ENCODE measurements at places on chromosomes 4 and X. TPM values are rescaled to one million over a fixed set of nuclear protein-coding genes. Genes with fewer than 3 reads are reported as not detected.

Gene IL1RAPL2
- total RNA-seq, result 0.06 TPM

DNA sequence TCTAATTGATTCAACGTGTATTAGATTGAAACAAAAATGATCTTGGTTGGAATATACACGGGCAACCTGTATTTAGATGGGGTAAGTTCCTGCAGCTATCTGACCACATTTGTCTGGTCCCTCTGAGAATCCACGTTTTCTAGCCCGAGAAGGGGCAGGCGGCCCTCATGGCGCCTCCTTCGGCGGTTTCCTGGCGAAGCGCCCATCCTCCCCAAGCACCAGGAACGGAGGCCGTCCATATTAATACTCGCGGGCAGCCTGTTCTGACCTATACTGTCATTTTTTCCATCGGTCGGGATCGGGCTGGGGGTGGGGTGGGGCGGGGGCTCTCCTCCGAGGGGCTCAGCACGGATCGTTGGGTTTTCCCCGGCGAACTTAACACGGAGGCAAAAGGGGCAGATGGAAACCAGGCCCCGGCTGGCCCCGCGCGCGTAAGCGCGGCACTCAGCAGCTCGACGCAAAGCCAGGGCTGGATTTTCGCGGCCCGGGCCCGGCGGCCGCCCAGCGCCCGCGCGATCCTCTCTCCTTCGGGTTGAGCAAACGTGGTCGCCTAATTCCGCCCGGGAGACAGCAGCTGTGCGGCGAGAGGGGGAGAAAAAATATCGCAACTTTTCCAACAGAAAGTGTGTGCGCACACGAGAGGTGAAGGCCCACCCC, 77.2 kb upstream of the BCOR start:
- H3K27me3 ChIP-seq, result no peaks in the 10 kb centered on the region
- no peaks in the 10 kb centered on the region for H3K36me3 ChIP-seq
- DNase-seq, result peak; percentile 61
- H3K4me1 ChIP-seq, result 0 out of 2 replicates have a peak, but pooled peaks cover 6% of the 10 kb centered on the region
- H3K27ac ChIP-seq, result peak overlapping the region; percentile 99

DNA sequence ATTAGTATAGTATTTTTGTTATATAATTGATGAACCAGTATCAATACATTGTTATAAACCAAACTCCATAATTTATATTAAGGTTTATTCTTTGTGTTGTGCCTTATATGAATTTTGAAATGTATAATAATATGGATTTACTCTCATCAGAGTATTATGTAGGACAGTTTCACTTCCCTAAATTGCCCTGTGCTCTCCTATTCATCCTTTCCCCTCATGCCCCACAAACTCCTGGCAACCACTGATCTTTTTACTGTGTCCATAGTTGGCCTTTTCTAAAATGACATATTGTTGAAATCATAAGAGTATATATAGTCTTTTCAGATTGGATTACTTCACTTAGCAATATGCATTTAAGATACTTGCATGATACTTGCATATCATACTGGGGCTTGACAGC, 958.1 kb upstream of the GRID2 start:
- no peaks in the 10 kb centered on the region for H3K27me3 ChIP-seq
- DNase-seq, result no peak
- H3K4me1 ChIP-seq, result no peaks in the 10 kb centered on the region
- H3K27ac ChIP-seq, result no peak overlapping the region

GRCh38 chrX:34332334-34332733, 200.2 kb upstream of the FAM47A start:
- no peaks in the 10 kb centered on the region for H3K36me3 ChIP-seq
- no peak overlapping the region for H3K4me3 ChIP-seq
- no peaks in the 10 kb centered on the region for H3K27me3 ChIP-seq
- no peak overlapping the region for H3K27ac ChIP-seq
- peak; percentile 24 for DNase-seq

GRCh38 chrX:140507223-140507981, 2.5 kb upstream of the SOX3 start:
- H3K27me3 ChIP-seq, result no peaks in the 10 kb centered on the region
- no peaks in the 10 kb centered on the region for H3K36me3 ChIP-seq
- no peaks in the 10 kb centered on the region for H3K4me1 ChIP-seq
- DNase-seq, result peak; percentile 76

DNA sequence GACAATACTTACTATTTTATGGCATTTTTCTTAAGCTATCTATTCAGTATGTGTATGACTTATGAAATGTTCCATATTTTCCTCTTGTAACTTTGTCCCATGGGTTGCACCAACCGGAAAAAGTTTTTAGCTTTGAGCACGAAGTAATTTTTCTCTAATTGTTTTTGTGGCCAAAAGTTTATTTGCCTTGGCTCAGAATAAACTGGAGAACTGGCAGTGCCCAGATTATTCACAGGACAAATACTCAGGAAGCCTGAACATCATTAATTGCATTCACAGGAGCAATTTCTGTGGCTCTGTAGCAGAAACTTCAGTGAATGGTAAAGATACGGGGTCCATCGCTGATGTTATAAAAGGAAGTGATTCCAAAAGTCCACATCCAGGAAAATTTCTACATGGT, 184.5 kb downstream of the ARHGAP10 start:
- no peak overlapping the region for H3K27ac ChIP-seq
- H3K27me3 ChIP-seq, result no peaks in the 10 kb centered on the region
- no peak overlapping the region for H3K4me3 ChIP-seq
- H3K4me1 ChIP-seq, result no peaks in the 10 kb centered on the region
- no peak for DNase-seq

- no peak for DNase-seq
- no peak overlapping the region for H3K4me3 ChIP-seq
- peaks cover 38% of the 10 kb centered on the region for H3K4me1 ChIP-seq
- no peak overlapping the region for H3K27ac ChIP-seq
Observed at GRCh38 chr4:79235095-79235494, 90.8 kb downstream of the NAA11 start.

Data from SJCRH30 (cell line).